SIG-M5 (cell line): ENCODE measurements at places on chromosomes 11 and 22.

DNA sequence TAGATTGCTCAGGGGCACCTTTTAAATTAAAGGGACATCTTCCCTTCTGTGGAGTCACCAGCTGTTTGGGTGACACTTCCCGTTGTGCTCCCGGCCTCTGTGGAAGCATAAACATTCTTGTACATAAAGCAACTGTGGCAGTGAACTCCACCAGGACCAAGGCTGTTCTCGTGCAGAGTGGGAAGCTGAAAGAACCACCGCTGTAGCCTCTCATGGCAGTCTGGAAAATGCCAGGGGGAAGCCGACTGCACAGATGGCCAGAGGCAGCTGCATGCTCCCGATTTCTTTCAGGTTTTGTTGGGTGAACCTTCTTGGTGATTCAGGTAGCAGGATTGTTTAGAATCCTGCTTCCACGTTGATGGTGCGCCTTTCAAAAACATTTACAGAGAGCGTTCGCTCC, 10.3 kb downstream of the UBASH3B start:
- no peak for DNase-seq

GRCh38 chr22:38452373-38453065, 2.5 kb downstream of the KCNJ4 start:
- no peak for DNase-seq

GRCh38 chr11:131637469-131638175, 267.2 kb downstream of the NTM start:
- DNase-seq: no peak

GRCh38 chr11:2942447-2942846, 13.2 kb upstream of the PHLDA2 start:
- no peak for DNase-seq

DNA sequence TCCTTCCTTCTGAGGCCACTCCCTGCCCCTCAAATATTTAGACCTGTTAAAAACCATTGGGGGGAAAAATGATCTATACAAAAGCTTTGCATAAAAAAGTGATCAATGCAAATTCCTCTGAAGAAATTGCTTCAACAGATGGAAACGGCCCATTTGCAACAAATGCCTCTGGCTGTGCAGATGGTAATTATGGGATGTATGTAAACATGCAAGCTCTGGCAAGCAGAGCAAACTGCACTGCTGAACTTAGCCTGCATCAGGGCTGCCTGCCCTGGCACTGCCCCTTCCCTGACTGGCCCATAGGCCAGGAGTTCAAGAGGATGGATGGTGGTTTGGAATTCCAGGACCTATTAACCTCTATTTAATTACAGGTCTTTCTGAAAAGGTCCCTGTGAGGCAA, 388.7 kb downstream of the MIAT start:
- no peak for DNase-seq

GRCh38 chr11:16001899-16002426, 354.4 kb downstream of the SOX6 start:
- DNase-seq: peak; percentile 32

- DNase-seq: no peak
Measured at GRCh38 chr22:27596133-27596870, 205.3 kb downstream of the MN1 start.

DNA sequence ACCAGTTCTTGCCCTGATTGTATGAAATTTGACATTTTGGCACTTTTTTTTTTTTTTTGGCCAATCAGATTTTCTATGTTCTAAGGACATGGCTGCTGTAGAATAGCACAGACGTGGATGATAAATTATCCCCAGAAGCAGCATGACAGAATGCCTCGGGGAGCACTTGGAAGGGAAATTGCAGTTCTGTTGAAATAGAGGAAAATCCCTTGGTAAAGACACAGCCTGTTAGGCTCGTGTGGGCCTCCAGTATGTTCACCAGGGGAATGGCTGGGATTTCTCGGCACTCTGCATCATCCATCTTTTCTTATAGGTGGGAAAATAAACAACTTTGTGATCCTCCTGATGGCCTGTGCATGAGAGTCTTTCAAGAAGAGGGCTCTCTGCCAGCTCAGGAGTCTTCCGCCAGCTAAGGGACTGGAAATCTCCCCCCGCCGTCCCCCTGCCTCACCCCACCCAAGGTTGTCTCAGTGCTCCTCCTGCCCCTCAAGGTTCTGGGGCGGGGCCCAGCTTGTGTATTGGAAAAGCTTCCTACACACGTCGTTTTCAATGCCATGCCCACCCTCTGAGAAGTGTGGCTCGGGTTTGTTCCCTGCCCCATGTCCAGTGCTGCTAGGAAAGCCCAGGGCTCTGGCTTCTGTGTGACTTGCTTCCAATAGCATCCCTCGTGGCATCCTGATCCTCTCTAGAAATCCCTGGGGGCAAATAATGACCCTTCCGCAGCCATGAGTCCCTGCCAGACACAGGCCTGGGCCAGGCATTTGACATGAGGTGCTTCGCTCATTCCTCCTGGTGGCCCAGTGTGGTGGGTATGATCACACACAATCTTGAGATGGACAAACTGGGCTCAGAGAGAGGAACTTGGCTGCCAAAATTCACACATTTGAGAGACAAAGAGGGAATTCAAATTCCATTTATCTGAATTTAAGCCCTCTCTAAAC, 70.6 kb upstream of the ATXN10 start:
- DNase-seq: no peak

DNA sequence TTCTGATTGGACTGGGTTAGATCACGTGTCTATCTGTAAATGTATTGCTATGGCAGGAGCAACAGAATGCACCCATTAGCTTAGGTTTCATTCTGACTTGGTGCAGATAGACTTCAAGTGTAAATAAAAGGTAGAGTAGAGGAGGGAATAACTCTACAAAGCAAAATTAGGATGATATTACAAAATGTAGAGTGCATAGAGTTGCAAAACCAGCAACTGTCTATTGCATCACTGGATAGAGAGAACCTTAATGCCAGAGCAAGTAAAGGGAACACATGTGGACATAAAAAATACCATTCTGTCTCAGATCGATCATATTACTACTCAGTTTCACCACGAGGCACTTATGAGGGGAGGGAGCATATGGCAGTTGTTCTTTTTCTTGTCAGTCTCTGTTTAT, 22.0 kb upstream of the CAT start:
- peak; percentile 20 for DNase-seq

GRCh38 chr11:85854212-85854556, 999 bp upstream of the CCDC83 start:
- no peak for DNase-seq

DNA sequence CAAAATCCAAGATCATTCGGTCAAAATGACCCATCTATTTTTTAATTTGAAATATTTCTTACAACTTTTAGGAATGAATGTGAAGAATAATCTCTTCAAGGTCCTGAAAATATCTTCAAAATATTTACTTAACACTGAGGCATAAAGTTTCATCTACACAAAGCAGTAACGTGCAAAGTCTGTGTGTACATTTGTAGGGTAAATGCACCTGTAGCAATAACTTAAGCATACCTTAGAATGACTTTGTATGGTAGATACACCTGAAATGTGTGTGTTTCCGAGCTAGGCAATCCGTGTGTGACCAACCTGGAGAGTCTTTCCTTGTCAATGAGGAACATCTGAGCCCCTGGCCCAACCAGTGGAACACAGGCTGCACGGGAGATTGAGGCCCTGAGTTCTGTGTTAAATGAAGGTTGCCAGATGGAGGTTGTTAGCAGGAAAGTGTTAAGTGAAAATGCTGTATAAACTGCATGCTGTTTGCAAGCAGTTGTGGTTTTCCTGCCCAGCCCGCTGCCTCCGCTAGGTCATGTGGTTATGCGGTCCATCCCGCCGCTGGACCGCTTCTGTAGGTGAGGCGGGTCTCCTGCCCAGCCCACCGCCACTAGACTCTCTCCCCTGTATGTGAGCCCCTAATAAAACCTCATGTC, 7.6 kb upstream of the CTR9 start:
- DNase-seq: no peak

DNA sequence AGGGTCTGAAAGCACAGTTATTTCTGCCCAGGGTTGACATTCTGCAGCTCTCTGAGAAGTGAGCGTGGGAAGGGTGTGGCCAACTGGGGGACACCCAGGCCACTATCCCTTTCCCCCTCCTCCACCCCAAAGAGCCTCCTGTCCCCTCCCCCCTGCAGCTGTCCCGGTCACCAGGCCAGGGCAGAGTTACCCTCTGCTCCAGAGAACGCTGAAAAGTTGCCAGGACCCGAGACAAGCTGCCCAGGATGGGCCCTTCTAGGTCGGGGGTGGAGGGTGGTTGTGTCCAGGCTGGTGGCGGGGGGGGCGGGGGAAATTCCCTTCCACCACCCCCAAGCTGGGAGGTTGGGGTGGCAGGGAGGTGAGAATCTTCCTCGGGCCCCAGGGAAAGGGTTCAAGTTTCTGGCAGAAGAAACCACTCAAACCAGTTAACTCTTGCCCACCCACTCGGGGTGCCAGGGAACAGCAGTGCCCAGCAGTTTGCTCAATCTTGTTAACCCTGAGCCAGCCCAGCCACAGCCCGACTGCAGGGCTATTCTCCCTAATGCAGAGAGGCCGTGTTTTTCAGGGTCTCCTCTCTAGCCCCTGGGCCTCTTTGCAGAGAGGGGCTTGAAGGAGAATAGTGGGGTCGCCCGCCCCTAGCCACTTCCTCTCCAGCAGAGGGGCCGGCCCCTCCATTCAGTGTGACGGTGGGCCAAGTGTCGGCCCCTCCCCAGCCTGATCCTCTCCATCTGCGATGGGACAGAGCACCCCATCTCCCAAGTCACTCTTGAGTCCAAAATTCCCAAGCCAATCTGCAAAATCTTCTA, 697 bp downstream of the LGALS1 start:
- no peak for DNase-seq

DNA sequence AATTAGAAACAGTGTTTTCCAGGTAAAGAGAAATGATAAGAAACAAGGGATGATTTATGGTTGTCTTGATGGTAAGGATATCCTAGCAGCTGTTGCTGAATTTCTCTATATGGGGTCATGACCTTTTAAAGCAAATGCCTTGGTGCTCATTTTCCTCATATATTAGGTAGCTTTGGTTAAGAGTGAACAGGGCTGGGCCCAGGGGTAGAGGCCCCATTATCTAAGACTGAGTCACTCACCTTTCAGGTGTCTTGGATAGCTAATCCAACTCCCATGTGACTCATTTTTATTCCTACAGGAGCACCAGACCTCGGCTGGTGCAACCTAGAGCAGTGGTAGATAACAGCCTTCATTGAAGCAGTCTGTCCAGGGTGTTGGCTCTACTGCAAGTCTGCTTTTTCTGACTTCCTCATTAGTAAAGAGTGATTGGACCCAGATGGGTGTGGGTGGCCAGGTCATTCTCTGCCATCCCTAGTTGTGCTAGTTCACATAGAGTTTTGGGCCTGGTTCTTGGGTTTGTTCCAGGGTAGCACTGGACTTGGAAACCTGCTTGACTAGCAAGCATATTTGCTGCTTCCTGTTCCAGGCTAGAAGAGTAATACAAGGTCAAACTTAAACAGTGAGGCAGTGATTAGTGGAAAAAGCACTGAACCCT, 37.4 kb downstream of the CTNND1 start:
- no peak for DNase-seq
